Right ventricle myocardium inferior (tissue), 1 donor: ENCODE measurements at places on chromosomes 1 and 21.

- no peak for DNase-seq
Observed at GRCh38 chr21:14584357-14585095, 38.4 kb upstream of the SAMSN1 start.

DNA sequence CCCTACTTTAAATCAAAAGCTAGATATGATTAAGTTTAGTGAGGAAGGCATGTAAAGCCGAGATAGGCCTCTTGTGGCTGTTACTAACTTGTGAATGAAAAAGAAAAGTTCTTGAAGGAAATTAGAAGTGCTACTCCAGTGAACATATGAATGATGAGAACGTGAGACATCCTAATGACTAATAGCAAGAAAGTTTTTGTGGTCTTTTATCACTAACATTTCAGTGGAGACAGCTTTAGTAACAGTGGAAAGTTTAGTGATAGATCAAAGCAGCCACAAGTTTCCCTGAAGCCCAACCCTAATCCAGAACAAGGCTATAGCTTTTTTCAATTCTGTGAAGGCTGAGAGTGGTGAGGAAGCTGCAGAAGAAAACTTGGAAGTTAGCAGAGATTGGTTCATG, 73.6 kb upstream of the LRRC8B start:
- no peak for DNase-seq

- DNase-seq = no peak
Observed at GRCh38 chr1:42993502-42994136, 35.0 kb upstream of the SLC2A1 start.

DNA sequence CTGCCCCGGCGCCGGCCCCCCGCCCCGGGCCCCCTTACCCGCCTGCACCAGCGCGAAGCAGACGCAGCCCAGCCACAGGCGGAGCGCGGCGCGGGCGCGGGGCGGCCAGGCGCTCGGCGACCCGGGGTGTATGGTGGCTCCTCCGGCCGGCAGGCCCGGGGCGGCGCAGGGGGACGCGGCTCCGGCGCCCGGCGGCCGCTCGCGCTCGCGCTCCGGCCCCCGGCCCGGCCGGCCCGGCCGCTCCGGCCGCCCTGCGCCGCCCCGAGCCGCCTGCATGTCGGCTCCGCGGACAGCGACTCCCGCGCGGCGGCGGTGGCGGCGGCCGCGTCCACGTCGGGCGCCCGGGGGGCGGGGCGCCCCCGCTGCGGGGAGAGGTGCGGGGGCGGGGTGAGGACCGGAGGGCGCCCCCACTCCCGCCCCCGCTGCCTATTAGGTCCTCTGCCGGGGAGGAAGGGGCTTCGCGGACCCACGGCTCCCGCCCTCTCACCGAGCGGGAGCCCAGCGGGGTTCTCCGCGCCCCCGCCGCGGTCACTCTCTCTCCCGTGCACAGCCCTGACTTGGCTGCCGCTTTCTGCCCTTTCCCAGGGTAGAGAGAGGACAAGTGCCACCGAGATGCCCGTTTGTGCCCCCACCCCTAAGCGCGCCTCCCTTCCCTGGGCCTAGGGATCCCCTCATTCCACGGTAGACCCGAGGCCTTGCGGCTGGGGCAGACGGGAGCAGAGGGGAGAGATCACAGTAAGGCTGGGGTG, at the start of gene FNDC5:
Gene FNDC5 (minus strand): TSS at position 298 of the 749 bp plus-strand sequence.
- no peak for DNase-seq

DNA sequence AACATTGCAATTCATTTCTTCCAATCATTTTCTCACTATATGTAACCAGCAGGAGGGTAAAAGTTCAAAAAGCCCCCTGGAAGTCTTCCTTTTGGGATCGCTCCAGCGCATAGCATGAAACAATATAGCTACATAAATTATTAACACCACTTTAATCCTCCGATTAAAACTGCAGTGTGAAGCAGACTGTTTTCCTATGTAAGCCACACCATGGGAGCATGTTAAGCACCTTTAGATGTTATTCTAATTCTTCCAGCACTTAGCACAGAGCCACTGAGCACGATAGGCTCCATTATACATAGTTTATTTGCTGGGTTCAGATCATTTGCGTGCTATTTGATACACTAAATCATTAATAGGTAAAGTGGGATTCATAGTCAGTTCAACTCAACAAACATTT, 18.4 kb upstream of the GADD45A start:
- no peak for DNase-seq
